ENCODE measurements at places on chromosomes 16 and 17.

DNA sequence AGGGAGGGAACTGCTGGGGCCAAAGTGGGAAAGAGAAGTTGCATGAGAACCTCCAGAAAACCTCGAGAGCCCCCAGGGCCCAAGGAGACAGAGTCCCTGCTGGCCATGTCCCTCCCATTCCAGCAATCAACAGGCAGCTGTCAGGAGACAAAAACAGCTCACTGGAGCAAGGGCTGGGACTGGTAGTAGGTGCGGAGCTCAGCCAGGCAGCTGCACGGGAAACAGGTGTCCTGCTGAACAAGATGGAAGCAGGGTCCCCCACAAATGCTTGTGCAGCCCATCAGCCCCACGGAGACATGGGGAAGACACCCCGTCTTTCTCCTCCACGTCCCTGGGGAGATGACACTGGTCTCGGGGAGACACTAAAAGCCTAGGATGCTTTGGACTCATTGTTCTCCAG, 34.5 kb downstream of the SDK2 start:
- DNase-seq: no peak

GRCh38 chr16:21083729-21084268, 66.8 kb downstream of the DNAH3 start:
- peak; percentile 53 for DNase-seq

GRCh38 chr17:42827472-42827871, 3.4 kb upstream of the BECN1 start:
- DNase-seq: no peak

- DNase-seq: peak; percentile 20
These were observed 981 bp downstream of the KCNH4 start for GRCh38 chr17:42179911-42180410.

- DNase-seq: no peak
These were observed 51.1 kb downstream of the SF3B3 start for GRCh38 chr16:70574595-70575271.

DNA sequence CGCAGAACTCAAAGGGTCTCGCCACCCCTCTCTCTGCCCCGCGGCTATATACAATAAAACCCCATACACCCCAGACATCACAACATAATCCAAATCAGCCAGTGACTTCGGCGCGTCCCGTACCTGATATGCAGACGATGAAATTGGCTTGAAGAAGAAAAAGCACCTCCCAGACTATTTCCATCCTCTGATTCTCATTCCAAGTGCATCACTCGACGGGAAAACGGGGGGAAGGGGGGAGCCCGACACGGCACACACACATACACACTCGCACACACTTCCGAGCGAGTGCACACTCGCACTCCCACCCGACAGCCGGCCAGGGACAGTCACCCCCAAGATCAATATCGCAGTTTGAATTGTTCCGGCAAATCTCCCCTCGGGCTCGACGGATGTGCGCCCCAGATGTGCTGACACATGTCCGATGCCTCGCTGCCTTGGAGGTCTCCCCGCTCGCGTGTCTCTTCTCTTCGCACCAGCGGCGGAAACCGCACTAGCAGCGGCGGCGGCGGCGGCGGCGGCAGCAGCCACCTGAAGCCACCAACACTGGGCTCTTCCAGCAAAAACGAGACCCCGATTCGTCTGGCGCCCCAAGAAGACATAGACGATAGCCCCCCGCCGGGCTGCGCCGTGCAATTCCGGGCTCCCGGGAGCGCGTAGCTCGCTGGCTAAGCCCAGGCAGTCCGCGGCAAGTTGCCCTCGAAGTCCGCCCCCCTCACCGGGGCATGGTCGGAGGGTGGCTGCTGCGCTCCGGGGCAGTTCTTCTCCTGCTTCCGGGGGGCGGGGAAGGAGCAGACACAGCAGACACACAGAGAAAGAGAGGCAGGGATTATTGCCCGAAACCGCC, 688 bp downstream of the CA10 start:
- DNase-seq: no peak

Data from kidney tubule cell (primary cell).